ENCODE measurements at places on chromosomes 2 and 18. TPM values are rescaled to one million over a fixed set of nuclear protein-coding genes. Genes with fewer than 3 reads are reported as not detected.
A peak's percentile ranks its signal among the peaks of the same experiment; 100 is the strongest.

The ST6GAL2 gene
- total RNA-seq, result not detected

- DNase-seq, result no peak
Observed at GRCh38 chr2:108605947-108606346, 71.7 kb downstream of the LIMS1 start.

The ABCB11 gene
- not detected for total RNA-seq

GRCh38 chr2:236363711-236364277, 99.6 kb upstream of the ASB18 start:
- no peak for DNase-seq

GRCh38 chr2:146240391-146240790, 1604.4 kb upstream of the ACVR2A start:
- no peak for DNase-seq

The ONECUT2 gene
- not detected for total RNA-seq

DNA sequence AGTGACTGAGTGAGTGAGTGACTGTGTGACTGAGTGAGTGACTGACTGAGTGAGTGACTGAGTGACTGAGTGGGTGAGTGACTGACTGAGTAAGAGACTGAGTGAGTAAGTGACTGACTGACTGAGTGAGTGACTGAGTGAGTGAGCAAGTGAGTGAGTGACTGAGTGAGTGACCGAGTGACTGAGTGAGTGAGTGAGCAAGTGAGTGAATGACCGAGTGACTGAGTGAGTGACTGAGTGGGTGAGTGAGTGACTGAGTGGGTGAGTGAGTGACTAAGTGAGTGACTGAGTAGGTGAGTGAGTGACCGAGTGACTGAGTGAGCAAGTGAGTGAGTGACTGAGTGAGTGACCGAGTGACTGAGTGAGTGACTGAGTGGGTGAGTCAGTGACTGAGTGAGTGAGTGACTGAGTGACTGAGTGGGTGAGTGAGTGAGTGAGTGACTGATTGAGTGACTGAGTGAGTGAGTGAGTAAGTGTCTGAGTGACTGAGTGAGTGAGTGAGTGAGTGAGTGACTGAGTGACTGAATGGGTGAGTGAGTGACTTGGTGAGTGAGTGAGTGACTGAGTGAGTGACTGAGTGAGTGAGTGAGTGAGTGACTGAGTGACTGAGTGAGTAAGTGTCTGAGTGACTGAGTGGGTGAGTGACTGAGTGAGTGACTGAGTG, 13.3 kb downstream of the MAL start:
- no peak for DNase-seq

- DNase-seq, result no peak
Observed at GRCh38 chr2:170524828-170525565, 190.1 kb upstream of the SP5 start.

DNA sequence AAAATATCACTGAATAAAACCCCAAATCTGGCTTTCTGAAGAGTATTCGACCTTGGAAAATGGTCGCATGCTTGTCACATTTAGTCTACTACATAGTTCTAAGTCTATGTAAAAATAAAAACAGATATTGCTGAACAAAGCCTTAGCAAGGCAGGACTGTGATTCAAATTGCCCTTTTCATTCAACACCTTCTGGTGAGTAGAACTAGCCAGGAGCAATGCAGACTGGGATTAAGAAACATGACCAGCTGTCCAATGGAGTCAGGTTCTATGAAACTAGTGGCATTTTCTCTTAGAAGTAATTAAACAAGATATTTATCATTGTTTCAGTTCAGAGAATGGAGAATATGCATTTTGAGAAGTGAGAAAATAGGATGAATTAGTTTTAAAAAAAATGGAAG, 1260.5 kb upstream of the ACVR2A start:
- DNase-seq, result no peak

DNA sequence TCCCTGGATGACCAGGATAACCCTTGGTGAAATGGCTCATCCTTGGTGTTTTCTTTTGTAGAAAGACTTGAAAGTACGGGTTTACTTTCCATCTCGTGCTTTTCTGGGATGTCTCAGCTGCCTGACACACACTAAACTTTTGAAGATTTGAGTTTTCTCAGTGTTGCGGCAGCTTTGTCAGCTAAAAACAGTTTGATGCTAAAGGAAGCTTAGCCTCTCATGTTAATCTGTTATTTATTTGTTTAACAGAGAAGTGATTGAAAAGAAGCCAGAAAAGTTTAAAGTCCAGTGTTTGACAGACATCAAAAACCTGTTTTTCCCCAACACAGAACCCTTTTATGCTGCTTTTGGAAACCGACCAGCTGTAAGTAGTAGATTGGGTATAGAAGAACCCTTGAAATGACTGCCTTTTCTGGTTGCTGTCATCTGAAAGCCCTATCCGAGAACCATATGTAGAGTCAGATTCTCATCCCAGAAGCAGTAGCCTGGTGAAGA, 72.8 kb downstream of the LPIN1 start:
- DNase-seq, result no peak

DNA sequence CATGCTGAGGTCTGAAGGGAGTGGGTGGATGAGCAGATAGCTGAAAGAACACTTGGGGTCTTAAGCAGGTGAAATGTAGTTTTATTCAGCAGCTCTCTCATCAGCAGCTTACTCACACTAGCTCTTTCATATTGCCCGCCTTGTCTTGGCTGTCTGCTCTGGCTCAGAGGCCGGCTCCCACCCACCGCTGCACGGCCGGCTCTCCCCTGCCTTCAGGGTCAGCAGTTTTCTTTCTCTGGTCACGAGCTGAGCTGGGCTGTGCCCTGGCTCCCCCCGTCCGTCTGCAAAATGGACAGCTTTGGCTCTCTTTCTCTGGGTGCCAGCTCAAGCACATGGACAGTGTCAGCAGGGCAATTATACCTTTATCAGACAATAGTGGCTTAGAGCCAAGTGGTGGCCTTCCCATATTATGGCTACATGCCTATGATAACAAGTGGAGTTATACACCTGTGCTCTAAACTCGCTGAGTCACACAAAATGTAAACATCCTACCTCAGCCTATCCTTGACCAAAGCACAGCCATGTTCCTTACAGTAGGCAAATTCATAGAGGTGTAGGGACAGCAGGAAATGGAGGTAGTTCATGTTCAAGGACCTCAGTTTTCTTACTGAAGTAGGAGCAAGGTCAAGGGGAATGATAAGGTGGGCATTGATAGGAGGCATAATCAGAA, 224.8 kb downstream of the SOCS6 start:
- DNase-seq, result no peak

DNA sequence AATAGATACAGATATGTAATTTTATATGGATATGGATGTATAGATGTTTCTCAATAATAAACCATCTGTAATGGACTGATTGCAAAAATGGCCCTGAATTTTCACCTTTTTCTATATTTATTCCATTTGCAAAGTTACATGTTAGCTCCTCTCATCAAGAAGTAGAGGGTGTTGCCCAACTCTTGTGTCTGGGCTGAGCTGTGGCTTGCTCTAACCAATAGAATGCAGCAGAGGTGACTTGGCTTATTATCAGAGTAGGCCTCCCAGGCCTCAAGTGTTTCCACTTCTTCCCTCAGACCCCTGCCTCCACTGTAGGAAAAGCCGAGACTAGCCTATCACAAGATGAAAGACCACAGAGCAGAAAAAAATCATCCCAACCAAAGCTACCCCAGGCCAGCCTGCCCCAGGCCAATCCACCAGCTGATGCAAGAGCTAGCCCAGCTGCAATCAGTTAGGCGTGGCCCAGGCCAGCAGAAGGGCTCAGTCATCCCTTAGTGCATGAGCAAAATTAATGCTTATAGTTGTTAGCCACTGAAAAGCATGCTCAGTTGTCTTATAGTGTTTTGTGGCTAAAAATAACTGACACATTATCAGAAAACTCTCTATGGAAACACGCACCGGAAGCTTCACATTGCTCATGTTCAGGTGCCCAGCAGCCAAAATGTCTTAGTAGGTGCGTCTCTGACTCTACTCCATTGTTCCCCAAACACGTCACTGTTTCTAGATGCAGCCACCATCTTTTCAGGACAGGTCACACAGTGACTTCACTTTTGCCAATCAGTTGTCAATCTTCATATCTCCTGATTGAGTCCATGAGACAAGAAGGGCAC, 464.0 kb downstream of the FBXO15 start:
- DNase-seq, result no peak

DNA sequence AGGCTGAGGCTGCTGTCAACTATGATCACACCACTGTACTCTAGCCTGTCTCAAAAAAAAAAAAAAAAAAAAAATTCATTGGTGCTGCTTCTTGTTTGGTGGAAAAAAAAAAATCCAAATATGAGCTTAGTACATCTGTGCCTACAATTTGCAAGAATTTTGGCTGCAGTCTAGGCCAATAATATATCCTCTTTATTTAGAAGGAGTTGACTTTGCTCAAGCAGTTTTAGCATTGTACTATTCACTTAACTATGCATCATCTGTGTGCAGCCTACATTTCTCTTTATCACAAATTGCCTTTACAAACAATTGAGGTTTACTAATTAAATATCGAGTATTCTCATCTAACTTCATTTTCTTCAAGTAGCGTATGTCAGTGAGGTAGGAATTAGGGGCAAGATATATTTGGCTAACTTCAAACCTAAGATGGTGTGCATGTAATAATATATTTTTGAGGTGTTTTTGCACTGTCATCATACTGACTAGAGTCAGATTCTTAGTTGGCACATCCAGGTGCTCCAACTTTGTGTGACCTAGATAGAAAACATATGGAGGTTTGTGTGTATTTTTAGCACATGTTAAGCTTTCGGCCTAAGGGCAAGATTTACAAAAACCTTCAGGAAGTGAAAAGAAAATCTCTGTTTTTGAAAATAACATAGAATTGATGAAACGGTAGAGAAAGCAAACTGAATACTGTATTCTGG, 51.8 kb downstream of the PMS1 start:
- no peak for DNase-seq

- DNase-seq, result no peak
Observed at GRCh38 chr18:43705850-43706249, 428.6 kb upstream of the SYT4 start.

- DNase-seq, result peak; percentile 12
Observed at GRCh38 chr2:94874277-94874997, 3.2 kb downstream of the TEKT4 start.

GRCh38 chr18:59878644-59879043, 21.2 kb upstream of the PMAIP1 start:
- DNase-seq, result no peak

- no peak for DNase-seq
Observed at GRCh38 chr18:36305375-36305774, 7.9 kb downstream of the FHOD3 start.

The GRB14 gene
- 0.43 TPM for total RNA-seq

DNA sequence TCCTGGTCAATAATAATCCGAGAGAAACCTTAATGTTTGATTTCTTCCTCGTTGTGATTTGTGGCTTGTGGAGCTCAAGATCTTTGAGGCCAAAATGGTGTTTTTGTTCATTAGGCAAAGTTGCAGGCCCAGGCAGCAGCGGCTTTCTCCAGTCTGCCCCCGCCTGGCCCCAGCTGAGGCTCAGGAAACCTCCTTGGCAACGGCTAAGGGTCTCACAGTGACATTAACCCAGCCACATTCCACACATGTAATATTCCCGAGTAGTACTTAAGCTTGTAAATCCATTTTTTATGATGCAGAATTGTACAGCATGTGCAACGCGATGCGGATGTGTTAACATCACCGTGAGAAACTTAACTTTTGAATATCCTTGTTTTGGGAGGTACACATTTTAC, 200.1 kb downstream of the BCL11A start:
- no peak for DNase-seq

- no peak for DNase-seq
Observed at GRCh38 chr2:168138374-168138773, 109.0 kb downstream of the STK39 start.

DNA sequence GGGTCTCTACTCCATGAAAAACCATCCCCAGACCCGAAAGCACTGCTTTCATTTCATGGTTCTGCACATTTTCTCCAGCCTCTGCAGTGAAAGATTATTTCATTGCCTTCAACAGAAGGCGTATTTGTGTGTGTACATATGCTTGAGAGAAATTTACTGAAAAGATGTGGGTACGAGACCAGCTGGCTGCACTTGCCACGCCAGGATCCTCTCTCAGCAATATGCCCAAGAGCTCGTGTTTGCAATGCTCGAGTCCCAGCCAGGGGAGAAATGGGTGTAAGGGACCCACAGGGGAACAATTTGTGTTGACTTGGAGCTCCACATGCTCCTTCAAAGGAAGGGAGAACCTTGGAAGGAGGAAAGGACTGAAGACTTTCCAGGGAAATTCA, 37.3 kb downstream of the TMEM177 start:
- no peak for DNase-seq

- no peak for DNase-seq
Observed at GRCh38 chr18:12377556-12378197, 650 bp upstream of the AFG3L2 start.

The HOXD10 gene
- total RNA-seq, result not detected

The DSEL gene
- total RNA-seq, result 107 TPM

The IKZF2 gene
- 4.9 TPM for total RNA-seq

The PROKR1 gene
- total RNA-seq, result not detected

The NEU4 gene
- 3.2 TPM for total RNA-seq

DNA sequence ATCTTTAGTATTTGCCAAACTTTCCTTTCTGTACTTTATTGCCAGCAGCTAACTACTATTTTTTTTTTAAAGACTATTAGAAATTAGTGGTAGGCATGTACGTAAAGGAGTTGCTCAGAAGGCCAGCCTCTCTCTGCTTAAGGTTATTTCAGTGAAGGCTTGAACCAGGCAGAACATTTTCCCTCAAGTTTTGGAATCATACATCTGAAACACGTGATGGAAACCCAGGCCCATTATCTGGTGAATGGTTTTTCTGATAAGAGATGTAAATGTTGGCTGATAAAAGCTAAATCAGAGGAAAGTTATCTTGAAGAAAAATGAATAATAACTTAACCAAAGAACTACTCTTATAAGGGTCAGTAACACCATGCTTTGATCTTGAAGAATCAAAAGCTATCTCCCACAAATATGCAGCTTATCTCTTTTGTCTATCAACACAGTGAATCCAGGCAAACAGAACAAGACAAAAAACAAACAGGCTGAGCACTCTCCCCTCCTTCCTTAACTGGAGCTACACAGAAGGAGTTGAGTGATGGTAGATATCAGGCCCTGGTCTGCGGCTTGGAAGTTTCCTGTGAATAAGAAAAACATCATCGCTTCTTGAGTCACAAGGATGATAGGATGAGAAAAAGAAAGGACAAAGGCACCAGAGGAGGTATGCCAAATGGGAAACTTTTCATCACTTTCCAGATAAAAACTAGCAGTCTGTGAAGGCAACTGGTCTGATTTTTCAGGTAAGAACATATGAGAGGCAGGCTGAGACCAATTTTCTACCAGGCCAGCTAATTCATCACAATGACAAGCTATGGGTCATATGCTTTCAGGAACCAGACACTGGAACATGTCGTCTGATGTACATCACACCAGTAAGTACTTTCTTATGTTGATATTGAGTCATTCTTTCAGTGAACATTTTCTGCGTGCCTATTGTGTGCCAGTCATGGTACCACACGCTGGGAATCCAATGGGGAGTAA, 88.4 kb upstream of the STK17B start:
- DNase-seq, result no peak

The POMC gene
- not detected for total RNA-seq

- DNase-seq, result no peak
Observed at GRCh38 chr2:131645177-131645765, 117.6 kb downstream of the CCDC74A start.

DNA sequence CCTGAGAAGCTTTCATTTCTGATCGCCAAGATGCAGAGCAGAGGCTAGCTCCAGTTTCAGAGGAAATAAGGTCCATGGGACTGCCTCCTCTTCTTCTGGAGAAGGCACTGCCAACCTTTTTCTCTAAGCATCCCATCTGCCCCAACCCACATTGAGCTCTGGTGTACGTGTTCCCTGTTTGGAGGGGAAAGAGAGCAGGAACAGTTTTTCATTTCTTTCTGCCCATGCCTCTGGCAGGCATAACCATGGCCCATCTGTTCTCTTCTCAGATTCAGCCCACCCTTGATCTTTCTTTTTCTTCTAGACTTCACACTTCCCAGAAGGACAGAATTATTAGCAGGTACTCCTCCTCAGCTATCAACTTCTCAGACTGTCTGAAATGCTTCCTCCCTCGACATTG, 1110.3 kb upstream of the KLHL29 start:
- no peak for DNase-seq
